Forelimb muscle (tissue), 1 donor: ENCODE measurements at places on chromosomes 2 and 18.

DNA sequence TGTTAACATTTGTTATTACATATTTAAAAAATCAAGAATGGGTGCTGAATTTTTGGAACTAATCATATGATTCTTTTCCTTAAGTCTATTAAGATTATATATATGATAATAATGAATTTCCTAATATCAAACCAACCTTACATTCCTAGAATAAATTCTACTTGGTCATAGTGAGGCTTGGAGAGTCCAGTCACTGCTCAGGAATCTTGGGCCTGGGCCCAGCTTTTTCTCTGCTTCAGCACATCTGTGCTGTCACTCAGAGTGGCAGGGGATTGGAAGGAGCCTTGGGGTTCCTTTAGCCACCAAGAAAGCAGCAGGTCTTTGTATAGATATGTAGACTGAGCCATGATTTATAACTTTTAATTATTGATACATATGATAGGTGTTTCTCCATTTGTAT is 19.9 kb upstream of the ZAP70 start:
- no peak for DNase-seq

DNA sequence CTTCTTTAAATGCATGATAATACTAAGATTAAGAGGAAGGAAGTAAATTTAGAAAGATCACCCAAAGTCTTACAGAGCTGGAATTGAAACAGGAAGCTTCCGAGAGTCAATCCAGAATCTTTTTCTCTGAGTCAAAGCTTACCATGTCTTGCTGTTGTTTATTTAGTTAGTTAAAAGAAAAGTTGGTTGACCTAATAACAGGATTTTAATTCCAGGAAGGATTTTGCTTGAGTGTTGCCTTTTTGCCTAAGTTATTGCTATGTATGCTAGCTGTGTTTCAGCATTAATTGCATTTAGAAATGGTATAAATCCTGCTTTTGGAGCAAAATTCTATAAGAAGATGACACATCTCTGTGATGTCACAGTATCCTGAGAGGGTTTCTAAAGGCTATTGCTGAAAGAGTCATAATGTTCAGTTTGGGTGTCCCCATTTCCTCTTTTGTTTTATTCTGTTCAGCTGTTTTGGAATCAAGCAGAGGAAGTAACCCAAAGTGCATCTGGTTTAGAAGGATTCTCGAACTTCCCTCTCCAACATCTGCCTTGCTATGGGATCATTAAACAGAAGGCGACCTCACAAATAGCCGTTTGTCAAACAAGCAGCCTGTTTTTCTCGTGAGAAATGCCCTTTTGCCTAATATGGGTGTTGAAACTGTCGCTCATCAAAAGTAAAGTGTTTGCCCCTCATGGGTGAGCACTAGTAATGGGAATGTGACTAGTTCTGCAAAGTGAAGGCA is 271.5 kb upstream of the MMADHC start:
- peak; percentile 67 for DNase-seq

DNA sequence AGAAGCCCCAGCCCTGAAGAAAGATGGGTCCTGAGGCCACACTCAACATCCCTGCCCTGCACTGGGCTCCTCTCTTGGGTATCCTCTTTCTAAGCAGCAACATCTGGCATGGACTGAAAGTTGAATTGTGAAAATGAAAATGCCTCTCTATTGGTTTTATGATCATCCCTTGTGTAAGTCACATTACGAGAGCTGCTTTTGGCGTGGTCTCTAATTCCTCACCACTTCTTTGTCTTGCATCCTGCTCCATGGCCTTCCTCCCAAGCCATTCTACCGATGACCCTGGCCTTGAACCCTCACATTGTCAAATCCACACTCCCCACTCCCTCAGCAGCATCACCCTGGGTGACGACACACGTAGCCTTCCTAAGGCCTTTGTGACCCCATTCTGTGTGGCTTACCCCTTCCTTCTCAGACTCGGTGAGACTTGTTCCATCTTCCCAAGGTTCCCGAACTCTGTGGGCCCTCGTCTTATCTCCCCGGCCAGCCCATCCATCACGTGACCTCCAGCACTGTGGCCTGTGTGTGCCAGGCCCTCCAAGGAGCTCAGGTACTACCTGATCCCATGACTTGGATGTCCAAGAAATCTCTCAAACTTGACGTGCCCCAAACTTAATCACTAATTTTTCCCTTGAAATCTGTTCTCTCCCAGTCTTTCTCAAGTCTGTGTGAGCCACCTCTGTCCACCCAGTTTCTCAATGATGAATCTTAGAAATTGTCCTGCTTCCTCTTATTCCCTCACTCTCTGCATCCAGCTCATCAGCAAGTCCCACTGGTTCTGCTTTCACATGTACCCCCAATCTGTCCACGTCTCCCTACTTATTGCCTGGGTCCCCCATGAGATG is 194.7 kb upstream of the HS6ST1 start:
- no peak for DNase-seq

DNA sequence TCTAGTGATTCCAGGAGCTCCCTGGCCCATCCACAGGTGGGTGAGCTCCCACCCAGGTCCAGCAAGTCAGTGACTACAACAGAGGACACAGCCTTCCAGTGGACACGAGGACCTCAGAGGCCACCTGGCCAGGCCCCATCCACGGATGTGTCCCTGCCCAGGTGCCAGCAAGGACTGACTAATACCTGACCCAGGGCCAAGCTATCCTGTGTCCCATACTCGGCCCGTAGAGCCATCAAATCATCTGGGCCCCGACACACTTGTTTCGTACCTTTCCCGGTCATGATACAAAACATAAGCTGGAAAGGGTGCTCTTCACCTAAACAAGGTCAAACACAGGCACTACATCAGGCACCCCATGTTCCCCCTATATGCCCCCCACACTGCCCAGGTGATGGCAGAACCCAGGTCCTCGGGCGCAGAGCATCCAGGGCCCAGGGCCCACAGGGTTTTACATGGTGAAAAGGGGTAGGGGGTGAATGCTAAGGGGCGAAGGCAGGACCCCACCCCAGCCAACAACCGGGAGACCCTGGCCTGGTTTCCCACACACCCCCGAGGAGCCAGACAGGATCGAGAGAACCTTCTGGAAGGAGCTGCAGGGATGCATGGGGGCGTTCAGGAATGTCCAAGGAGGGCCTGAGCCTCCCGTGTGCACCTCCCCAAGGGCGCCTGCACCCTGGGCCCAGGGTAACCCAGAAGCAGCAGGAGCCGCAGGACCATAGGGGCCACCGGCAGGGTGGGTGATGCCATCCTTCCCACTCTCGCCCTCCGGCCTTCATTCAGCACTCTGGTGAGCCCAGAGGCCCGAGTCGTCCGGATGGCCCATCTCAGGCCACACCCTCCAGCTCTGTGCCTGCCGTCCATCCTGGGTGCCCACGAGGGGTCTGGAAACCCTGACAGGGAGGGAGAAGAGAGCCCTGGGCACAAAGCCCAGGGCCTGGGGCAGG is 94.3 kb downstream of the HDAC4 start:
- DNase-seq, result no peak

DNA sequence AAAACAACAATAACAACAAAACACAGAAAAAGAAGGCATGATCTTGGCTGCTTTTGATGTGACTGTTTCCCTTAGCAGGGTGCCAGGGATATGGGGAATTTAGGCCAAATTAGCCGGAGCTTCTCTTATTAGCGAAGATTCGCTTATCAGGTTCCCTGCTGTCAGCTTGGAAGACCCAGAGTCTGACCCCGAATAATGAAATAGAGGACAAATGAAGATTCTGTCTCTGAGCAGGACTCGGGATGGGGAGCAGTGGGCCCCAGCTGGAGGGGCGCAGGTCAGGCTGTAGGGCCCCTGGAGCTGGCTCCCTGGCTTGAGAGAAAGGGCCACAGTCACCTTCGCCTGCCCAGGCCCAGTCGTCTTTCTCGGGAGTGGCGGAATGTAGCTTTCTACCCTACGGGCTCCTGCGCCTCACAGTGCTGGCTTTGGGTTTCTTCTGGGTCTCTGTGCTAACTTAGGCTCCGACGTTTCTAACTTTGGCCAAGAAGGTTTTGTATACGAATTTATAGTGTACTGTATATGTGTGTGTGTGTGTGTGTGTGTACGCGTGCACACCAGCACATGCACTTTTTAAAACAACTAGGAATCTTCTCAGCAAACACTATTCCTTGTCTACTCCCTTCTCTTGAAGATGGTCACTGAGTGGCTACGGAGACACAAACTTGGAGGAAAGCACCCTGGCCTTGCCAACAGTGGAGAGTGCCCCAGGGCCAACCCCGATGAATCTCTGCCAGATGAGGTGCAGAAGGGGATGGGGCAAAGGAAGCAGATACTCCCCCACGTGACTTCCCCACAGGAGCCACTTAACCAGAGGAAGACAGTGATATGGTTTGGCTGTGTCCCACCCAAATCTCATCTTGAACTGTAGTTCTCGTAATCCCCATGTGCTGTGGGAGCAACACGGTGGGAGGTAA is 195.6 kb upstream of the COPS8 start:
- DNase-seq, result no peak

- no peak for DNase-seq
Observed at GRCh38 chr2:23615216-23616020, 230.4 kb downstream of the KLHL29 start.

DNA sequence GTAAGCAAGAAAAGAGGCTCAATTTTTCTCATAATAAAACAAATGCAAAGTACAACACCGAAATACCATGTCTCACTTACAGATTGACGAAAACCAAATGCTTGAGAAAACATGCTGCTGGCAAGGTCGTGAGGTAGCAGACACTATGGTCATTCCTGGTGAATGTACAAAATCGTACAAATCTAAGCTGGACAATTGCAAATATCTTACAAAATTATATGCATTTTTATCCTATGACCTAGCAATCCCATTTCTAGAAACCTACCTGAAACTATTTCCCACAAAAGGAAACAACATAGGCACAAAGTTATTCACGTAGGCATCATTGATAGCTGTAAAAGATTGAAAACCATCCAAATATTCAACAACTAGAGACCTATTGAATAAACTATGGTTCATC is 54.0 kb downstream of the SCG2 start:
- DNase-seq, result no peak

GRCh38 chr2:225597911-225598310 is 198.4 kb downstream of the NYAP2 start:
- no peak for DNase-seq

DNA sequence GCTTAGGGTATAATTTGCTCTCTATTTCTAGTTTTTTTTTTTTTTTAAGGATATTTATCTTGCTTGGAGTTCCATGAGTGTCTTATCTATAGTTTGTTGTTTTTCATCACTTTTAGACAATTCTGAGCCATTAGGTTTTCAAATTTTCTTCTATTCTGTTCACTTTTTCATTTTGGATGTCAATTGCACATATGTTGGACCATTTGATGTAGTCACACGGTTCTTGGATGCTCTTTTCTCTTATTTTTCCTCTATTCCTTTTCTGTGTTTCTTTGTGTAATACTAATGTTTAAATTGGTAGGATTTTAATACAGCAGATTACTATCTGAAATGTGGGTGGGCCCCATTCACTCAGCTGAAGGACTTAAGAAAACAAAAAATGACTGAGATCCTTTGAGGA is 292.6 kb downstream of the CALCRL start:
- DNase-seq, result no peak

DNA sequence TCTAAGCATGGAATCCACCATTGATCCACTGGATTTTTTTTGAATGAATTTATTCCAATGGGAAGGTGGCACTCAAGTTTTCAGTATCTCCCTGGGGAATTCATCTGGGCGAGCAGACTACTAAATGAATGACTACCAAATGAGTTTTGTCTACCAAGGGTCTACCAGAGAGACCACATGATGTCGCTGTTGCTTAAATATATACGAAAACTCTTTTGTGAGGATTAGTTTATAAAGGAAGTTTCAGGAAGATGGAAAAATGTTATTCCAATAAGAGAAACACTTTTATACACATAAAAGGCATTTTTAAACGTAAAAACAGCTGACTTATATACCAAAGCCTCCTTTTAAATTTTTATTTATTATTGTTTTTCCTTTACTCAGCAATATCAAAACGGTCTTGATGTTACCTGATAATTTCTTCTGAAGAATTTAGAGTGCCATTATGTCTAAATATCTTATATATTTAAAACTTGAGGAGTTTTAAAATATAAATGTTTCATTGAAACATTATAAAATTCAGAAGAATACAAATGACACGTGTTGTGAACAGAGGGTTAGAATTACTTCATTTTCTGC is 139.7 kb downstream of the HRH4 start:
- peak; percentile 46 for DNase-seq

- DNase-seq, result no peak
Observed at GRCh38 chr2:159735648-159736047, 23.3 kb downstream of the MARCHF7 start.

DNA sequence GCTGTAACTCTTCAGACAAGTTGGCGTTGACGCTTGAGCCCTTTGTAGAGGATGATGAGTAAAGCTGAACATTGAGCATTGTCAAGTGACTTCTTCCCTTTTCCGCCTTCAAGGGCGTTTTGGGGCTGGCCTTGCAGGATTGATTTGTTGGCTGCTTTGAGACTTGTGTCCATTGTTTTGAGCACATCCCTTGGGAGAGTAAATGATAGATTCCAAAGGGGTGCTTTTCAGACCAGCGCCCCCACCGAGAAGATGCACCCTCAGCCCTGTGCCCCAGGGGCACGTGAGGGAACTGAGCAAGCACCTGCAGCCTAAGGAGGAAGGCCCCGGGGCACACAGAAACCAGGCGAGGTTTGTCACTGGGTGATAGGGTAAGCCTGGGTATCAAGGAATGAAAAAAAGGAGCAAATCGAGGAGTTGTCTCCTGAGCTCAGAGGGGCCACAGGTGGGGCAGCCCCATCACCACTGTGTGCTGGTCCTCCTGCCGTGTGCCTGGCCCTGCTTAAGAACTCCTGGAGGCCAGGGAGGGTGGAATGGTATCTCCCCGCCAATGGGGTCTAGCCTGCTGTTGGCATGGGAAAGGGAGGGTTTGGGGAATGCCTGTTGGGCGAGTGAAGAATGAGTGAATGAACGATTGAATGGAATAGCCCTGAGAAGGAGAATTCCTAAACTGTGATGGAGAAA is 64.0 kb downstream of the RAB31 start:
- DNase-seq, result no peak

DNA sequence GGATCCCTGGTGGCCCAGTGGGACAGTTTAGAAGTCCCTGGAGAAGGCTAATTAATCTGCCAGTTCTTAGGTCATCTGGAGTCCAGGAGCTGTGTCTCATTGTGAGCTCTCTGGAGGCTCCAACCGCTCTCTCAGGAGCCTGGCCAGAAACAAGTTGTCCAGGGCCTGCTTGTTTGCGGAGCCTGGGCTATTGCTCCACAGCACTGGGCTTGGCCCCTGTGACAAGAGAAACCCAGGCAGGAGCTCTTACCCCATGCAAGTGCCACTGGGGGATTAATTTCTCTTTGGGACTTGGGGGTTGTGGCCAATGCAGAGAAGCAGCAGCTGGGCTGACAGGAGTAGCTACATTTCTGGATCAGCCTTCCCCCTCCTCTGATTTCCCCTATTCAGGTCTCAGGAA is 24.5 kb upstream of the TNP1 start:
- DNase-seq, result no peak
